GM13977 (cell line): ENCODE measurements at places on chromosomes 1 and 21.

GRCh38 chr1:224082146-224082545 is 31.8 kb upstream of the FBXO28 start:
- DNase-seq: no peak

DNA sequence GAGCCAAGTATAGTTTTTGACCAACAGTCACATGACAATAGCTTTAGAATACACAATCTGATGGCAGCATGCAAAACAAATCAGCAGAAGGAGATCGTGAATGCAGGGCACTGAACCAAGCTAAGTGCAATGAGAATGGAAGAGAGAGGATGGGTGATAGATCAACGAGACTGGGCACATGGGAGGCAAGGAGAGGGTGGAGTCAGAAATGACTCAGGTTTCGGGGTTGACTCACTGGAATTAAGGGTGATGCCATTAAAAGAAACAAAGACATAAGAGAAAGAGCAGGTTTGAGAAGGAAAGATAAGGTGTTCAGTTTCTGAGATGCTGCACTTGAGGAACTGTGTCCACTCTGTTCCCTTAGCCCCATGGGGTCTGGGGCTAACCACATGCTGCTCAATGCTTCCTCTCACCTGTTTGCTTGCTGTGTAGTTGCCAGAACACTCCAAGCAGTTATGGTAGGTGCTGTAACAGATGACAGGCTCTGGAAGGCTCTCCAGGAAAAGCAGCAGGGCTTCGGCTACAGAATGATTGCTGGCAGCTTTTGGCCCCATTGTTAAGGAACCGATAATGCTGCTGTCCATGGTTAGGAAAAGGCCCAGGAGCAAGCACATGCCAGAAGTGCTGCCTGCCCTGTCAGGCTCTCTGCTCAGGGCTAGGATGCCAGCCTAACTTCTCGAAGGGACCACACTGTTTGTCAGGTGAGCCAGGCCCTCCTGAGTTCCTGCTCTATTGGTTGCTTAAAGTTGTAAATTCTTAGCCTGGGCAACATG is 6.1 kb upstream of the MTF1 start:
- DNase-seq: no peak

- no peak for DNase-seq
Observed at GRCh38 chr1:7641587-7642417, 129.3 kb upstream of the VAMP3 start.

DNA sequence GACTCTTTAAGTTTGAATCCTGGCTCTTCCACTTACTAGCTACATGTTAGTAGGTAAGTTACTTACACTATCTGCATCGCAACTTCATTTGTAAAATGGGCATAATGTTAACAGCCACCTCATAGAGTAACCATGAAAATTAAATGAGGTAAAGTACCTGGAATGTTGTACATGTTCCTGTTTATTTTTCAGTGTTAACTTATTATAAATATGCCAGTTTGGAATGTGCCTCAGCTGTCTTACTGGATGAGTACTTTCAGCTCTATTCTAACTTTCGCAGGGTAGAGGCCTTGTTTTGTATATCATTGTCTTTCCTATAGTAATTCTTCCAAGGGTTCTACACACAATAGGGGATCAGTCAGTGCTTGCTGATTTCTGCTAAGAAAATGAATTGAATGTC is 167.4 kb downstream of the DUSP10 start:
- DNase-seq: no peak

GRCh38 chr1:163661391-163661790 is 339.6 kb downstream of the NUF2 start:
- DNase-seq: no peak

DNA sequence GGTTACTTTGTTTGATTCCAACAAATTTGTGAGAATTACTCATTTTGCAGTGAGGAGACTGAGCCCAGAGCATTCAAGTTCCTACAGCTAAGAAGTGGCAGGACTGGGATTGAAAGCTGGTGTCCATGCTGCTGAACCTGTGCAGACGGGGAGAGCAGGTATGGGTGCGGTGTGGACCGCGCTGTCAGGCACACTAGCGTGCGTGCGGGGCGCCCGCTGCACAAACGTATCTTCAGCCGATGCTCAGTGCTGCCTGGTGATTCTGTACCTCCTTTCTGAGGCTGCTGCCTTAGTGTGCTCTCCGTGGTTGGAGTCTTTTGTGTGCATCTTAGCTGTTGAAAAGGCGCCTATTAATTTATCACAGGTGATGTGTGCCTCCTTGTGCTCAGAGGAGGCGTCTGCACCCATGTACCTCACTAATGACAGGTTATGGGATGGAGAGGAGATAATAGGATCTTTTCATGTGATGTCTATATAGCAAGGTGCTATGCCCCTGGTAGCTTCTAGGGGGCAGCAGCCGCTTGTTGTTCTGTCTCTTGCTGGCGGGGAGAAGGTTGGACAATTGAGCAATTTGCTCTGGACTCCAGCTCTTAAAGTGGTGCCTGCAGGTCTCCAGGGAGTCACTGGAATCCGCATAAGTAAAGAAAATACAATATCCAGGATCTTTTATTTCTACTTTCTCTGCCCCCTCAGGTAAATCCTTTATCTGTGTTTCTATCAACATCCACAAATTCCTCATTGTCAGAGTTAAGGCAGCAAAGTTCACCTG is 32.5 kb downstream of the PEX14 start:
- DNase-seq: peak; percentile 72

DNA sequence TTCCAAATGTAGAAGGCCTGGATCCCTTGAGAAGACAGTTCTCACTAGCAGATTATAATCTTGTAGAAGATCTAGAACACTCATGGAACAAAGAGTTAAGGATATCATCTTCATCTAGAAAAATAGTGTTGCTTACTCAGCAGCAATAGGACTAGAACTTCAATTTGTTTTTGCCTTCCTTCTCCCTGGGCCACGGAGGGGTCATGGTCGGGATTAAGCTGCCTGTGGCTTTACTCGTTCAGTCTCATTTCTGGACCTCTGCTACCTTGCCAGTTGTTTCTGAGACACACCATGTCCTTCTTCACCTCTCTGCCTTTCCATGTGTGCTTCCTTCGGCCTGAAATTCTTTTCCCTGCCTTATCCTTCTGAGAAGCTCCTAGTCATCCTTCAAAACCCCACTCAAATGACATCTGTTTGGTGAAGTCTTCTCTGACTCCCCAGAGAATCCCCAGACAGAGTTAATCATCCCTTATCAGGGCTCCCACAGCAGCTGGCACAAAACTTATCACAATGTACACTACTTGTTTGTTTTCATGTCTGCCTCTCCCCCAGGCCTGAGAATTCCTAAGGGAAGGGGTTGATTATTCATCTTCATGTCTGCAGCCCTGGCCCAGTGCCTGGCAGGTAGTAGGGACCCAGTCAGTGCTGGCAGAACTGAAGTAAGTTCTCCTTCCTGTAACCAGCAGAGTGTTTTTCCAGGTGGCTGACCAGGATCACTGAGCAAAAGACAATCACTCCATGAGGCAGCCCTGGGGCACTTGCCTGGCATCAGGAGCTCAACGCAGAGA is 15.5 kb upstream of the SNX27 start:
- no peak for DNase-seq

DNA sequence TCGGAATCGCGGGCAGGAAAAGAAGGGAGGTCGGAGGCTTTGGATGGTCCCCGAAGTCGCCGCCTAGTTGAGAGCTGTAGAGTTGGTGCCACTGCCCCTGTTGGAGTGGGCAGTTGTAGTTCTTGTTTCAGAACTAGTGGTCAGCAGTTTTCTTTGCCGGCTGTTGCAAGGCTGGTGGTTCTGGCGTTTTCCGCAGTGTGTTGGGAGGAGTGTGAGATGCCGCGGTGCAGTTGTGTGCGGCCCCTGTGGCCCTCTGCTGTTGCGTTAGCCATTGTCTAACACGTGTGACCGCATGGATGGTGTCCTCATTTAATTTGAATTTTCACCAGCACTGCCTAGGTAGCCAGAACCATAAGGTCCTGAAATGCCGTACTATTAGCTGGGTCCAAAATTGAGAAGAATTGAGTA is 1.4 kb downstream of the ARF1 start:
- DNase-seq: no peak

GRCh38 chr21:35342440-35342839 is 293.3 kb upstream of the RUNX1 start:
- DNase-seq: peak; percentile 67

DNA sequence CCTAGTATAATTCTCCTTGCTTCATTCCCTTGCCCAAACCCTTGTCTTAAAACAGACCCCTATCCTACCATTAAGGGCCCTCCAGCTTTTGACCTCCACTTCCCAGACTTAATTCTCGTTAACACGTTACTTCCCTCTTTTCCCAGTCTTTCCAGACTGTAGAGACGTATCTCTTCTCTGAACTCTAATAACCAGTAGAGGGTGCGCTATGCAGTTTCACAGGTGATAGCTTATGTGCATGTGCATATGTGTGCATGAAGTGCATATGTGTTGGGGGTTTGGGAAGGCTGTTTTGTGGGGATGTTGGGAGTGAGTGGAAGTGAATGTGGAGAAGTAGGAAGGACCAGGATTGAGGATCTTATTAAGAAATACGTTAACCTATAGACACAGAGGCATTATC is 78.1 kb upstream of the CCDC190 start:
- DNase-seq: no peak

- DNase-seq: no peak
Observed at GRCh38 chr1:196733091-196733970, 41.3 kb upstream of the CFHR3 start.

- no peak for DNase-seq
Observed at GRCh38 chr1:232327269-232327668, 302.7 kb downstream of the SIPA1L2 start.

DNA sequence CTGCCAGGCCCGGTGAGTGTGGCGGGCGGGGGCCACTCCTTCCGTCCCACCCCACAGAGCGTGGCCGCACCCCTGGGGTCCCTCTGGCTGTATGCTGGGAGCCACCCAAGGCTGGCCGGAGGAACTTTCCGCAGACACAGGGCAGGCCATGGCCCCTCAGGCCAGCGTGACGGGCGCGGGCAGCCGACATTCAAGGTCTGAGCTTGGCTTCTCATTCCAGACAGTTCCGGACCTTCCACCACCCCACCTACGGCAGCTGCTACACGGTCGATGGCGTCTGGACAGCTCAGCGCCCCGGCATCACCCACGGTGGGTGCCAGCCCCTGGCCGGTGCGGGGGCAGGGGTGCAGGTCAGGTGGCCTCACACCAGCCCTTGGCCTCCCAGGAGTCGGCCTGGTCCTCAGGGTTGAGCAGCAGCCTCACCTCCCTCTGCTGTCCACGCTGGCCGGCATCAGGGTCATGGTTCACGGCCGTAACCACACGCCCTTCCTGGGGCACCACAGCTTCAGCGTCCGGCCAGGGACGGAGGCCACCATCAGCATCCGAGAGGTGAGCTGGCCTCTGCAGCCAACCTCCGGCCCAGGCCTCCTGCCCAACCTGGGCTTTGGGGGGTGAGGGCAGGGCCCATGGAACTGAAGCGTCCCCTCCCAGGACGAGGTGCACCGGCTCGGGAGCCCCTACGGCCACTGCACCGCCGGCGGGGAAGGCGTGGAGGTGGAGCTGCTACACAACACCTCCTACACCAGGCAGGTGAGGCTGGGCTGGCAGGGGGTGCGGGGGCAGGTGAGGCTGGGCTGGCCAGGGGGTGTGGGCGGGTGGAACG is 7.3 kb downstream of the SCNN1D start:
- no peak for DNase-seq

- DNase-seq: no peak
Observed at GRCh38 chr21:38965241-38965640, 159.5 kb downstream of the ETS2 start.

- DNase-seq: no peak
Observed at GRCh38 chr1:51299981-51300670, 30.2 kb downstream of the TTC39A start.

- no peak for DNase-seq
Observed at GRCh38 chr1:9755441-9755995, 68.2 kb downstream of the CLSTN1 start.

DNA sequence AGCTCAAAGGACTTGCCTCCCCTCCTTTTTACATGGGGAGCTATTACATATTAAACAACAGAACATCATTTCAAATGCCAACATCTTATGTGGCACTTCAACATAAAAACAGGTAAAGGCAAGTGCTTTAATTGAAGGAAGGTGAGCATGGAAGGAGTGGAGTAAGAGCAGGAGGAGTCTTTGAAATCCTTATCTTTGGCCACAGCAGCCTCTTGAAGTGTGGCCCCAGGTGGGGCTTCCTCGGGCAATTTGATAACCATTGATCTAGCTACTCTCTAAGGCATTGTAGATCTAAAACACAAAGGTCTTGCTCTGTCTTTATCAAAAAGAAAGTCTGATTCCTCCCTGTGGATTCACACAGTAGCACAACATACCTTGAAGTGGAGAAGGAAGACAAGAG is 70.9 kb upstream of the PPP2R5A start:
- DNase-seq: no peak

DNA sequence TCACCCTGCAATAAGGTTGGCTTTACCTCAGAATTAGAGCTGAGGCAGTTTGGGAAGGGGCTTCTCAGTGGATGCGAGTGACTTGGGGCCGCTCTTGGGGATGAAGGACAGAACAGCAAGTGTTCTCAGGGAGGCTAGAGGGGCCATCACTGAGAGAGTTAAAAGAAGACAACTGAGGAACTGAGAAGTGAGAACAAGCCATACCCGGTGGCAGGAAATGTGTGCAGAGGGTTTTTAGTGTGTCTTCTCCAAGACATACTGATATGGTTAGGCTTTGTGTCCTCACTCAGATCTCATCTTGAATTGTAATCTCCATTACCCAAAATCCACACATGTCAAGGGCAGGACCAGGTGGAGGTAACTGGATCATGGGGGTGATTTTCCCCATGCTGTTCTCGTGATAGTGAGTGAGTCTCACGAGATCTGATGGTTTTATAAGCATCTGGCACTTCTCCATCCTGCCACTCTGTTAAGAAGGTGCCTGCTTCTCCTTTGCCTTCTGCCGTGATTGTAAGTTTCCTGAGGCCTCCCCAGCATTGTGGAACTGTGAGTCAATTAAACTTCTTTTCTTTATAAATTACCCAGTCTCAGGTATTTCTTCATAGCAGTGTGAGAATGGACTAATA is 75.8 kb downstream of the PCBP3 start:
- DNase-seq: no peak

DNA sequence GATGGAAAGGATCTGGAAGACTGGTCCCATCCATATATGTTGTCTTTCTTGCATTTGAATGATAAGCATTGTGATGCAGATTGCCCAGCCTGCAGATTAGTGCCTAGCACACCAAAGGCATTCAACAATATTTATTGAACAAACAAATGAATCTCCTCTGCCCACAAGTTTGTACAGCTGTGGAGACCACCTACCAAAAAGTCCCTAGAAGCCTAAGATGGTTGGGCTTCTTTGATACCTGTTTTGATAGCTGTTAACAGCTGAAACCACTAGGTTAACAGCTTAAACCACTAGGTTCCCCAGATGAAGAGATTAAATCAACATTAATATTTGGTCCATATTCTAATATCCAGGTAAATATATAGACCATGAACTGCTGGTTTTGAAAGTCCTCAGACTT is 9.8 kb downstream of the DUSP10 start:
- no peak for DNase-seq

DNA sequence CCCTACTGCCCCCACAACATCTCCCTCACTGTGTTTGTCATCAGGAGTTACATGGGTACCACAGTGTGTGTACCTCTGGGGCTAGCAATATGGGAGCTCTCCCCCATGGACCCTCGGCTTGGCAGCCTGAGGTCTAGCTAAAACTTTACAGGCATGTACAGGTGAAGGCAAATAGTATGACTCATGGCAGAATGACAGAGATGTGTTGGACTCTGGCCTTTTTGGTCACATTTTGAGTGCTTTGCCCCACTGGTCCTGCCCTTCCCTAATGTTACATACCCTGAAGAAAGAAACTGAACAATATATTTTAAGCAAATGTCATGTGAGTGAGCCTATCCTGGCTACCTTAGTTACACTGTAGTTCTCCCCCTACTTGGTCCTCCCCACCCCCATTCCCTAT is 124.0 kb downstream of the NGF start:
- no peak for DNase-seq

GRCh38 chr1:93757256-93758036 is 75.8 kb upstream of the BCAR3 start:
- no peak for DNase-seq

GRCh38 chr1:231272173-231272572 is 31.2 kb downstream of the GNPAT start:
- DNase-seq: no peak
